Heart right ventricle (tissue), 16 donors: ENCODE measurements at places on chromosomes 5 and 9. TPM values are rescaled to one million over a fixed set of nuclear protein-coding genes. Genes with fewer than 3 reads are reported as not detected.
A peak's percentile ranks its signal among the peaks of the same experiment; 100 is the strongest.

Gene MIER3
- total RNA-seq: 13.6 TPM

Gene GPR150
- not detected for total RNA-seq

Gene PPP1R2B
- total RNA-seq: not detected

Gene FAM120AOS
- total RNA-seq: 34.6 TPM

Gene SPINK5
- total RNA-seq: 0.13 TPM

Gene SPATA6L
- 1.5 TPM for total RNA-seq

Gene RASGRF2
- total RNA-seq: 11.7 TPM

DNA sequence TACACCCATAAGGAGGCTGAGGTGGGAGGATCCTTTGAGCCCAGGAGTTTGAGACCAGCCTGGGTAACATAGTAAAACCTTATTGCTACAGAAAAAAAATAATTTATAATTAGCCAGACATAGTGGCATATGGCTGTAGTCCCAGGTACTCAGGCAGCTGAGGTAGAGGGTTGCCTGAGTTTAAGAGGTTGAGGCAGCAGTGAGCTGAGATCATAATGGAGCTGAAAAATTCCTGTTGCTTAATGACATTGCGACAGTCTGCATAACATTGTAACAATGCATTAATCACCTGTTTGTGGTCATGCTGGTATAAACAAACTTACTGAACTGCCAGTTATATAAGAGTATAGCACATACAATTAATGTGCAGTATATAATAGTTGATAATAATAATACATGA, 214.2 kb downstream of the TRIM32 start:
- H3K4me1 ChIP-seq: no peaks in the 10 kb centered on the region
- H3K27ac ChIP-seq: no peak overlapping the region
- no peaks in the 10 kb centered on the region for H3K27me3 ChIP-seq
- no peak overlapping the region for H3K4me3 ChIP-seq
- no peak for DNase-seq
- no peaks in the 10 kb centered on the region for H3K36me3 ChIP-seq

DNA sequence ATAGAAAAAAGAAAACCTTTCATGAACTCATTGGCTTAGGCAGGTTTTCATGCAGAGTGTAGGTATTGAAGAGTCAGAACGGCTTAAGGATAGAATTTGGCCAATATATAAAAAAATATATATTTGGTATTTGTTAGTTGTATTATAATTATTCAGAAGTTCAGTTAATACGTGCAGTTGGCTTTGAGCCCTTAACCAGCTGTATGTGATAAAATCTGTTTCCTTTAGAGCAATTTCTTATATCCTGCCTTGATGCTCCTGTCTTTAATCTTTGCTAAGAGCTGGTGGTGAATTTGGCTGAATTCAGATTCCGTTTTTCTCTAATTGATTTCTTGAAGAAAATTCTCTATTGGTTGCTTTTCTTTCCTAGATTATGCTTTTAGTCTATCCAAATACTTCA, 3.7 kb downstream of the ANXA1 start:
- no peak for DNase-seq
- H3K4me3 ChIP-seq: peak overlapping the region; percentile 59
- H3K27ac ChIP-seq: peak overlapping the region; percentile 89
- no peaks in the 10 kb centered on the region for H3K27me3 ChIP-seq

DNA sequence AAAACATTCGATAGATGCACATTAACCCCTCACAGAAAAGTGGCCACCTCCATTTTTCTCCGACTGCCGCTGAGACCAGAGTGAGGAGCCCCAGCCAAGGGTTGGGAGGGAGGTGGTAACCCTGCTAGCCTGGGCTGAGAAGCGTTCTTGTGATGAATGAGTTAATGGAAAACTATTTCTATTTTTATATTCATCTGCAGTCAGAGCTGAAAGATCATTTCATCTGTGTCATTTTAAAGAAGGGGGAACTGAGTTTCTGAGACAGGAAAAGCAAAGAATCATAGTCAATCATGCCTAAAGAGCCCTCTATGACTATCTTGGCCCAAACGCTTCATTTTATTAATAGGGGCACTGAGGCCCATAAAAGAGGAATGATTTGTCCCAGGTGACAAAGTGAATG, 229.5 kb downstream of the PAPPA start:
- no peaks in the 10 kb centered on the region for H3K36me3 ChIP-seq
- no peaks in the 10 kb centered on the region for H3K27me3 ChIP-seq
- H3K4me1 ChIP-seq: peaks cover 7% of the 10 kb centered on the region
- H3K27ac ChIP-seq: no peak overlapping the region
- no peak for DNase-seq
- no peak overlapping the region for H3K4me3 ChIP-seq

DNA sequence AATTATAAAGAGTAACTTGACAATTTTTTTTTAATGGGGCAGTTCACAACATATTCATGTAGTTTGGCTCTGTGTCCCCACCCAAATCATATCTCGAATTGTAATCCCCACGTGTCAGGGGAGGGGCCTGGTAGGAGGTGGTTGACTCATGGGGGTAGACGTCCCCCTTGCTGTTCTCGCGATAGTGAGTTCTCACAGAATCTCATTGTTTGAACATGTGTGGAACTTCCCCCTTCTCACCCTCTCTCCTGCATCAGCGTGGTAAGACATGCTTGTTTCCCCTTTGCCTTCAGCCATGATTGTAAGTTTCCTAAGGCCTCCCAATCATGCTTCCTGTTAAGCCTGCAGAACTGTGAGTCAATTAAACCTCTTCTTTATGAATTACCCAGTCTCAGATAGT, 40.7 kb downstream of the FBXW11 start:
- H3K27ac ChIP-seq: peak overlapping the region; percentile 23
- DNase-seq: no peak
- no peaks in the 10 kb centered on the region for H3K27me3 ChIP-seq
- H3K36me3 ChIP-seq: no peaks in the 10 kb centered on the region
- no peak overlapping the region for H3K4me3 ChIP-seq

GRCh38 chr5:173497685-173498084, 118.8 kb downstream of the BOD1 start:
- no peak overlapping the region for H3K27ac ChIP-seq
- no peaks in the 10 kb centered on the region for H3K36me3 ChIP-seq
- no peak for DNase-seq
- H3K27me3 ChIP-seq: no peaks in the 10 kb centered on the region
- peaks cover 37% of the 10 kb centered on the region for H3K4me1 ChIP-seq
- H3K4me3 ChIP-seq: no peak overlapping the region

DNA sequence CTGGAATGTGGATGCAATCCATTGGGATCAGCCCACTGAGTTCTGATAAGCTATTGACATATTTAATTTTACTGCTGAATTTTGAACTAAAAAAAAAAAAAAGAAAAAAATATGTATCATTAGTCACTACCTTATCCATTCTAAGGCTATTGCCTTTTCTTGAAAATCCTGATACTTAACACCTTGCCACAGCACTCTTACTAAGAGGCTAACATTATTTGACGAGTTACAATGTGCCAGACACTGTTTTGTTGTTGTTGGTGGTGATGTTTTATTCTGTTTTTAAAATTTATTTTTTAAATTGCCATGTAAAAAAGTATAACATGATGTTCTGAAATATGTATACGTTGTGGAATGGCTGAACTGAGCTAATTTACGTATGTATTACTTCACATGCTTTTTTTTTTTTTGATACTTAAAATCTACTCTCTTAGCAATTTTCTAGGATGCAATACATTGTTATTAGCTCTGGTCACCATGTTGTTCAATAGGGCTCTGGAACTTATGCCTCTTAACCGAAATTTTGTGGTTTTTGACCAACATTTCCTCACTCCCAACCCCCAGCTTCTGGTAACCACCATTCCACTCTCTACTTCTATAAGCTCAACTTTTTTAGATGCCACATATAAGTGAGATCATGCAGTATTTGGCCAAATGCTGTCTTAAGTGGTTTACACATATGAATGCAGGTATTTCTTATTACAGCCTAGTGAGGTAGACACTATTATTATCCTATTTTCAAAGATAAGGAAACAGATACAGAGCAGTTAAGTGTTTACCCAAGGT, 134.8 kb upstream of the PCA3 start:
- no peak overlapping the region for H3K4me3 ChIP-seq
- H3K36me3 ChIP-seq: no peaks in the 10 kb centered on the region
- no peak overlapping the region for H3K27ac ChIP-seq
- DNase-seq: no peak
- no peaks in the 10 kb centered on the region for H3K4me1 ChIP-seq

DNA sequence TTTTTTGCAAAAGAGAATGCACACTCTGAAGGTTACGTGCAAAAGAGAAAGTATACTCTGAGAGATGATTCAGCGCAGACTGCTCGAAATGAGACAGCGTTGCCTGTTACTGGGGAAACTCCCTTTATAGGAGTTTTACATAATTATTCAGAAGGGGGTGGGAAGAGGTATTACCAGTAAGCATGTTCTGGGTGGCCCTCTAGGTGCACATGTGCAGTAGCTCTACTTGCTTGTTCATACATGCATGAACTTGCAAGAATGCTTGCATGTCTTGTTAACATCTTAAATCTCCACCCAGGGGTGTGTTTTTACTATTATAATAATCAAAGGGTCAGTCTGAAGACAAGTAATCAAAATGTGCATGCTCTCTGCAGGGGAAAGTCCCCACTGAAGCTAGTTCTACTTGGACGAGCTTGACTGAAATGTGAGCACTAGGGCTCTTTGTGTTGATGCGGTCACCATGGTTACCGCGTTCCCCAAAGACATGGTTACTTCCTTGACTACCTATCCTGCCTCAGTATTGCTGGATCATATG, 75.5 kb downstream of the SGCD start:
- H3K4me1 ChIP-seq: peaks cover 8% of the 10 kb centered on the region
- H3K4me3 ChIP-seq: no peak overlapping the region
- no peak for DNase-seq
- no peaks in the 10 kb centered on the region for H3K36me3 ChIP-seq

DNA sequence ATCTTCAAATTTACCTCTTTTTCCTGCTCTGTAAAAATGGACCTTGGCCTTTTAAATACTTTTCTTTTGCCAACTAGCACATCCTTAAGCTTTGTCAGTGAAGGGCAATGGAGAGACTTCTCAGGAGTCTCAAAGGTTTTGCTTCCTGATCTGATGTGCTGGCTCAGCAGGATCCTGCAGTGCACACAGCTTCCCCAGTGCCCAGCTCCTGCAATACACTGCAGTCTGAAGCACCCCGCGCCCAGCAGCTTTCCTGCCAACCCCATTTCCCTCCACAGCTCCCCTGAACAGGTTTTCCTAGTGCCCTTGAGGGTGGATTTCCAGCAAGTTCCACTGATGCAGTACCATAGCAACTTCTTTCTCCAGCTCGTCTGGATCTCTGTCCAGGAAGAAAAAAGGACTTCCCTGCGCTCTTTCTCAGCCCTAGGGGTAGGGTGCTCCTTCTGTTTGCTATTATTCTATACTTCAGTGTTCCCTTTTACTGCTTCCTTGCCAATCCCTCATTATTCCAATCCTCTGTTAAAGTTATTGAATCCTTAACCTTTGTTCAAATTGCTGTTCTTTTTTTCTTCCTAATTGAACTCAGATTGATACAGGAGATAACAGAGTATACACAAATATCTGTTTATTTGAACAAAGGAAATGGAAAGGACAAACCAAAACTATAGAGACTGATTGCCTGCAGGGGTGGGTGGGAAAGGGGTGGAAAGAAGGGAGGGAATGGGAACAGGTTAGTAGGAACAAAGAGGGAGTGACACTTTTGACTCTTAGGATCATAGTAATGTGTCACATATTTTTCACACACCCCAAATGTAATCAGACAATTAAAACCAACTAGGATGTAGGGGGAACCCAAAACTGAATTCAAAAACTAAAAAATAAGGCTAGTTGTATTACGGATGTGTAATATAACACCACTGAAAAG, 8.5 kb downstream of the SNAPC3 start:
- H3K27me3 ChIP-seq: no peaks in the 10 kb centered on the region
- H3K27ac ChIP-seq: peak overlapping the region; percentile 34
- DNase-seq: no peak
- H3K36me3 ChIP-seq: no peaks in the 10 kb centered on the region
- H3K4me1 ChIP-seq: peaks cover 46% of the 10 kb centered on the region

DNA sequence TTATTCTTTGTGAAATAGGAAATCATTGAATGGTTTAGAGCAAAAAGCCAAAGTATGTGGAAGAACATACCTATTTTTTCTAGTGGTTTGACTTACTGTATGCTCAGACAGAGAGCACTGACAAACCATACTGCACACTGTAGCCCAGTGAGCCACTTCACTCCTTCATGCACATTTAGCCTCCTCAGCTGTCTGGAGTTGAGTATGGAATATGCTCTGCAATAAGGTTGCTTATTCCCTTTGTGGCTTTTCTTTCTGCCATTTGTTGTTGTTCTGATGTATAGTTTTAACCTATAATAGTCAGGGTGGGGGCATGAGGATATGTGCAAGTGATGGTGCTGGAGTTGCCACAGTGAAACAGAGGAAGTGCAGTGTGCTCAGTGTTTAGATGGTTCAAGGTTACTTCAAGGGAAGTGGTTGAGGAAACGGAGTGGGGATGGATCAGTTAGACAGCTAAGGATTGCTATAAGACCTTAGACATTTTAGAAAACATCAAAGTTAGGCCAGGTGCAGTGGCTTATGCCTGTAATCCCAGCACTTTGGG, 100.7 kb downstream of the CDC42SE2 start:
- H3K27me3 ChIP-seq: no peaks in the 10 kb centered on the region
- H3K27ac ChIP-seq: no peak overlapping the region
- peaks cover 11% of the 10 kb centered on the region for H3K36me3 ChIP-seq
- DNase-seq: no peak
- no peak overlapping the region for H3K4me3 ChIP-seq
- H3K4me1 ChIP-seq: no peaks in the 10 kb centered on the region

GRCh38 chr5:63029891-63030290, 451.3 kb downstream of the LRRC70 start:
- no peaks in the 10 kb centered on the region for H3K4me1 ChIP-seq
- H3K36me3 ChIP-seq: no peaks in the 10 kb centered on the region
- H3K27ac ChIP-seq: no peak overlapping the region
- no peak for DNase-seq
- no peak overlapping the region for H3K4me3 ChIP-seq

- H3K4me3 ChIP-seq: no peak overlapping the region
- no peaks in the 10 kb centered on the region for H3K4me1 ChIP-seq
- H3K27ac ChIP-seq: no peak overlapping the region
- H3K27me3 ChIP-seq: no peaks in the 10 kb centered on the region
- H3K36me3 ChIP-seq: no peaks in the 10 kb centered on the region
These were observed 10.4 kb upstream of the DEPDC1B start for GRCh38 chr5:60710362-60710761.

DNA sequence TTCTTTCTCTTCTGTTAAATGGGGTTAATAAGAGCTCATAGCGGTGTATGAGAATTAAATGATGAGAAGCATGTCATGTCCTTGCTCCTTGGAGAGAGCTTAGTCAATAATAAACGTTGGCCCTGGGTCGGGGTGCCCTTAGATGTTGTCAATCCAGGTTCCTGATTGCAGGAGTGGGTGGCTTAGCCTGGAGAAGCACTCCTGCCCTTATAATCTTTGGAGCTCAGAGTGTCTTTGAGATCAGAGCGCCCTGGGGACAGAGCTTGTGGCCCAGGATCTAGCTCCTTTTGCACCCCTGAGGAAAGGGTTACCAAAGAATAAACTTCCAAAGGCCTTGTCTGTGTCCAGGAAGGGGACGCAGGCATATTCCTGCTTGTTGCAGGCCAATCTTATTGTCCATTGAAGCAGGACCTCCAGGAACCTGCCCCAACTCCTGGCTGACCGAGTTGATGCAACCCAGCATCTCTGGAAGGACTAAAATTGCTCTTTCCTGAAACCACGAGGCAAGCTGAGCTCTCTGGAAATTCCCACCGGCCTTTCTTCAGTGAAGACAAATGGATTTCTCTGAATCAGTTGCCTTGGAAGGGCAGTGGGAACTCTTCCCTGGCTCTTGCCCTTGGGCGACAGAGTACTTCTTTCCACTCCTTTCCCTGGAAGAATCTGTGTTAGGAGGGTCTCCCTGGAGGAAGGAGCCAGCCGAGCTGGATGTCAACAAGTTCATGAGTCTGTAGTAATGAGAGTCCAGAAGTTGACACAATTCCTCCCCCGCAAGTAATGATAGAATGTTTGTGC, 6.4 kb upstream of the AMBP start:
- H3K36me3 ChIP-seq: no peaks in the 10 kb centered on the region
- H3K27me3 ChIP-seq: peaks cover 2% of the 10 kb centered on the region
- no peak overlapping the region for H3K4me3 ChIP-seq
- DNase-seq: no peak
- no peak overlapping the region for H3K27ac ChIP-seq
